ENCODE measurements at places on chromosomes 12 and 14.

DNA sequence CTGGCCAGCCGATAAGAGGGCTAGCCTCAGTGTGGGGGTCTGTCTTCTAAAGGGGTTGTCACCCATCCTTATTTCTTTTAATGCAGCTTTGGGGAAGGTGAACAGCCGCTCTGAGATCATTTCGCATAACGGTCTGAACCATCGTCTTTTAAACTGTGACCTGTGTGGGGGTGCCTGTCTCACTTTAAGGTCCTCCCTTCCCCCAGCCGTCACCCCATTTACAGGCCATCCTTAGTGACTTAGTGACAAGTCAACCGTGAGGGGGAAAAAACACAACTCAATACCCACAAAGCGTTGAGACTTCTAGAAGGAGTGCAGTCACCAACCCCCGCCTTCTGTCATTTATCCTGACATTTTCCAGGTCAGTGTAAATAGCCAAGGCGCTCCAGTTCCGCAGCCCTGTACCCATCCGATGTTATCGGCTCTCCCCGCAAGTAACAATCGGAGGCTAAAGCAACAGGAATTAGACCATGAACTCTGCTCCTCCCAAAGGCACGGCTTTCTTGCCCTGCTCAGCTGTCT lies 505 bp upstream of the DENND5B start:
- DNase-seq: no peak

DNA sequence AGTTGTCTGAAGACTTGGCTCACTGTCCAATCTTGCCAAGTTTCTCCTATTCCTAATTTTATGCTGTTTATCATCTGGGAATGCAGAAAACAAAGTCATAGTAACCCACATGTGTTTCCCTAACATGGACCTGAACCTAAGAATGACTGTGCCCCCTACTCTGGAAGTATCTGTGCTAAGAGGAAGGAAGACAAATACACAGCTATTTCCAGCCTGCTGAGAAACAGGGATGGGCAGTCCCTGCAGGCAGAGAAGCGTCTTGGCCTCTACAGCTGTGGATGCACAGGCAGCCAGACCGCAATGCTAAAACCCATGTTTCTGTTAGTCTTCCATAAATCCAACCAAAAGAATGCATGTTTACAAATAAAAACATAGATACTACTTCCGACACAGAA lies 56.2 kb downstream of the DUSP16 start:
- DNase-seq: no peak

GRCh38 chr12:5997260-5997659 lies 52.2 kb upstream of the ANO2 start:
- no peak for DNase-seq

DNA sequence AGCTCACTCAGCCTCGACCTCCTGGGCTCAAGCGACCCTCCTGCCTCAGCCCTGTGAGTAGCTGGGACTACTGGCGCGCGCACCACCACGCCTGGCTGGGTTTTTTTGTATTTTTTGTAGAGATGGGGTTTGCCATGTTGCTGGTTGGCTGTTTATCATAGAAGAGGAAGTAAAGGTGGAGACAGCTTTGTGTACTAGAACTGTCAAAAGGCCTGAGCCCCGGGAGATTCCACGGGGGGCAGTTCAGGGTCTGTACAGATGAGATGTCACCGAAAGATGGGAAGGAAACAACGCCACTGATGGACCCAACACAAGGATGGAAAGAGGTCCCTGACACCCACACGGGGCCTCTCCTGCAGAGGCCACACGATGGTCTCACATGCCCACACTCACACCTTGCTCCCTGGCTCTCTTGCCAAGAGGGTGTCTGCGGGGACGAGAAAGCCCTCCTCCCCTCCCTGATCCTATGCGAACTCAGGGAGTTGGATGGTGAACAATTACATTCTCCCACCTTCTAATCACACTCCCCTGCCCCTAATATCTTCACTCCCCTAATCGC lies 66.6 kb downstream of the KDM2B start:
- DNase-seq: no peak

- DNase-seq: no peak
These were observed 222.5 kb upstream of the PRICKLE1 start for GRCh38 chr12:42812086-42812485.
